ENCODE measurements at places on chromosomes 5 and 9.

- no peak for DNase-seq
Measured at GRCh38 chr9:117704024-117704575, at the start of gene TLR4. Gene TLR4 (plus strand): TSS chr9:117704403. CDS start chr9:117704473, 70 bp downstream.

DNA sequence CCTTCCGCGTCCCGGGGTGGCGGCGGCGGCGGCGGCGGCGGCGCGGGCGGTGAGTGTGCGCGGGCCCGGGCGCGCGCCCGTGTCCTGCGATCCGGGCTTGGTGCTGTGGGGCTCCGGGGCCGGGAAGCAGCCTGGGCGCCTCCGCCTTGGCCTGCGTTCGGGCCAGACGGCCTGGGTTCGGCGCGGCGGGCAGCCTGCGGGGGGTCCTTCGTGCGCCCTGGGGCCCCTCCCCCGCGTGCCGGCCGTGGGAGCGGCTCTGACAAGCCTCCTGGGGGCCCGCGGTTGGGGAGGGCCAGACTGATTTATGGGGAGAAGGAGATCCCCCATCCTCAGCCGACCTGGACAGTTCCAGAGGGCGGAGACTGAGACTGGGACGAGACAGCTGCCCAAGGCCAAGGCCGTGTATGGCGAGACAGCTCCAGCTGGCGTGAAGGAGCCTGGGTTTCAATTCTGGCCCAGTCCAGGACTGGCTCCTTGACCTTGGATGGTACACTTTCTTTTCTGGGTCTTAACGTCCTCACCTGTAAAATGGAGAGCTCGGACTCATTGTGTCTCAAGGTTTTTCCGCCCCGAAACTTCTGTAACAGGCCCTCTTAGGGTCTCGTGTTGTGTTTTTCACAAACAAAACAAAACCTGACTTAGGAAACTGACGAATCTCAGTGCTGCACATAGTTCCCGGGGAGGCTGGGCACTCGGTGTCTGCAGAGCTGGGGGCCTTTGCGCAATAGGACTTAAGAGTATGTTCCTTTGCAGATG lies 603 bp downstream of the TMEM268 start:
- no peak for DNase-seq

DNA sequence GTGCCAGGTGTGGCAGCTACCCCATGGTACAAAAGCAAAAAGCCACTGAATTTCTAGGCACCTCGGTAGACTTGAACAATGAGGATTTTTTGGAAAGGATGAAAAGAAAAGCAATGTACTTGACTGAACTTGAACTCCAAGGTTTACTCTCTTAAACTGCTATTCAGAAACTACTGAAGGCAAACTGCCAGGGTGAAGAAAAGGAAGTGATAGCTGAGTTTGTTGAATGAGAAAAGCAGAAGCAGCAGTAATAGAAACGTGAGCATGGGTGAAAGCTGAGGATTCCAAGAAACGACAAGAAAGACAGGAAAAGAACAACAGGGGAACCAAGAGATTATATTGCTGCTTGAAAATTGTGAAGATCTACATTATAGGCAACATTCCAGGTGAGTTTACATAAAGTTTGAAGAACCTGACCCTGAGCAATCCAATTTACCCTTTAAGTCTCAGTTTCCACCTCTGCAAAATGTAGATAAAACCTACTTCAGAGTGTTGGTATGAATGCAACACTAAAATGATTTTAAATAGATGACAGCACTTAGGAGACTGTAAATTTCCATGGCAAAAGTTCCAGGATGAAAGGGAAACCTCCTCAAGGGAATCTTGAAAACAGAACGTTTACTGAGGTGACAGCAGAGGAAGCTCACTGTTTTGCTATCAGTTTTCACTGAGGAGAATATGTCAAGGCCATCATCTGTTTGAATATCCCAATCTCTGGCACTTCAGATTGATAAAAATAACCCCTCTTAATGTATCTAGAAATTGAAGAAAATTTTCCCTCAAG lies 245.8 kb downstream of the SPATA31D1 start:
- DNase-seq = no peak

GRCh38 chr9:15529566-15530324 lies 19.0 kb upstream of the PSIP1 start:
- no peak for DNase-seq

All from NCI-H1417 treated with DMSO at 0.1 percent for 48 hours (cell line).